ENCODE measurements at places on chromosomes 12 and 14.

- no peak for DNase-seq
Observed at GRCh38 chr12:26241080-26241479, 45.7 kb downstream of the SSPN start.

DNA sequence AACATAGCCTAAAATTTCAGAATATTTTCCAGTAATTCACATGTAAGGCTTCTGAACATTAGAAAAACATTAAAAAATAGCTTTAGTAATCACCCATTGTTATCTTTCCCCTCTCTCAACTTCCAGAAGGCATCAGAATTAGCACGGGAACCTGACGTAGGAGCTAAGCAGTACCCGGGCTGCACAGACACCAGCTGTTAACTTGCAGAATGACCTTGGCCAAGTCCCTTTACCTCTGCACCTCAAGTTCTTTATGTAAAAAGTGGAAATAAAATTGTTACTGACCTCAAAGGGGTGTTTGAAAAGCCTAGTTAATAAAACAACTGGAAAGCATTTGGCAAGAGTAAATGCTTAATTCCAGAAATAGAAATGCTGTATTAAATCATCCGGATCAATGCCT is 7.2 kb downstream of the TPH2 start:
- no peak for DNase-seq

- no peak for DNase-seq
Observed at GRCh38 chr12:130419116-130419515, 81.4 kb downstream of the PIWIL1 start.

DNA sequence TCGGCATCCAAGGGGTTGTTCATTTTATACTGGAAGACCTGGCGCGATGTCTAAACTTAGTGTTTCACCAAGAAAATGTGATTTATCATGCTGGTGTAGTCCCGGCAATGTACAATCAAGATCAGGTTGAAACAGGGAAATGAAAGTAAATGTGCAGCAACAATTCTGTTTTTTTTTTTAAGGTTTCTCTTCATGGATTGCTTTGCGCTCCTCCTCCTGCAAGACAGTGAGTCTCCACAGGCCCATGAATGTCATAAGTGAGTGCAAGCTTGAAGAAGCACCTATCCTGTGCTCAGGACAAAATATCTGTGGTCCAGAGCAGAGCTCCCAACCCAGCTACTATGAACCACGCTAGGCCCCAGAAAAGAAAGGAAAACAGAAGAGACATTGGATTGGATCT is 143.4 kb downstream of the KCNK10 start:
- no peak for DNase-seq

GRCh38 chr12:123056709-123057108 is 76.2 kb downstream of the ARL6IP4 start:
- DNase-seq = no peak

DNA sequence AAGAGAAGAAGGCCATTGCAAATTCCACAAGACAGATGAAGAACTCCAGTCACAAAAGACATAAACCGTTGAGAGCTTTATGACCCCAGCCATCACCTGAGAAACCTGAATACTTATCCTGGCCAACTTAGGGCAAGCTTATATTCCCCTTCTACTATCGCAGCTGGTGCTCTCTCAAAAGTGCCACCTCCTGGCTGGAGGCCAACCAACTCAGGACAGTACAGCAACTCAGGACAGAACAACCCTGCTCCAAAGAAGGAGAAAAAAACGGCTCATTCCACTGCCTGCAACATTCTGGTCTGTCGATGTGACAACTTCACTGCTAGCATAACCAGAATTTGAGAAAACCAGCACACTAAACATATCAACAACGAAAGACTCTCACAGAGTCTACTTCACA is 9.7 kb upstream of the KRT6B start:
- DNase-seq = no peak

DNA sequence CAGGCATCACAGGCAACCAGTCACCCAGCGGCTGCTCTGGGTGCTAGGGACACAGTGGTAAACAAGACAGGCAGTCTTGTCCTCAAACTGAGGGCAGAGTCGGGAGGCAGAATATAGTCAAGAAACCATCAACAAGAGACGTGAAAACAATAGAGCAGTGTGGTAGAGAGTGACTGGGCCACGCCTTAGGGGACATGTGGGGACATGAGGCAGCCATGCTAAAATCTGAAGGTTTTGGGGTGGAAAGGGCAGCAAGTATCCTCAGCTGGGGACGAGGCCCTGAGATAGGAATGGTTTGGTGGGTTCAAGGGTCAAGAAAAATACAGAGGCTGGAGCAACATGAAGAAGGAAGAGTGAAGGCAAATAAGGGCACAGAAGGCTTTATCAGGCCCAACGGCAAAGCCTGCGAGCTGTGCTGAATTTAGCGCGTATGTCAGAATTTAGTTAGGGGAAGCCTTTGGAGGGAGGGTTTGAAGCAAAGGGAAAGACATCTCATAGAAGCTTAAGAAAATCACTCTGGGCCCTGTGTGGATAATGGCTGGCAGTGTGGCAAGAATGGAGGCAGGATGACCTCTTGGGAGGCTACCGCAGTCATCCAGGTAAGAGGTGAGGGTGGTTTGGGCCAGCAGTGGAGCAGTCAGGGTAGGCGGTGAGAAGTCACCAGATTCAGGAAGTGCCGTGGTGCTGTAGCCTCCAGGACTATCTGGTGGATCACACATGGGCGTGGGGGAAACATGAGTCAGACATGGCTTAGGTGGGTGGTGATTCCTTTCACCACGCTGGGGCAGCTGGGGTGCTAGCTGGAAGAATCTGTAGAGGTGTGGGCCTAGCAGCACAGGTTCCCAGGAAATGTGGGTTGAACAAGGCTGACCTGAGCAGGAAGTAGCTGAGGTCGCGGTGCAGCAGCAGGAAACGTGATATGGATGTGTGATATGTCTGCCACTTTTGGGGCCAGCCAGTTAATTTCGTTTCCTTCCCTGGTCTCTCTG is 3.0 kb downstream of the EVL start:
- DNase-seq = peak; percentile 87

- DNase-seq = peak; percentile 17
Observed at GRCh38 chr12:106301611-106302321, 767 bp upstream of the TCP11L2 start.

GRCh38 chr12:93645702-93646101 is 31.5 kb upstream of the CRADD start:
- no peak for DNase-seq

GRCh38 chr14:22737052-22737451 is 29.4 kb upstream of the OXA1L start:
- no peak for DNase-seq

- no peak for DNase-seq
Observed at GRCh38 chr12:125099409-125099782, 34.2 kb downstream of the AACS start.

- no peak for DNase-seq
Observed at GRCh38 chr12:47939009-47939601, 24.3 kb upstream of the TMEM106C start.

DNA sequence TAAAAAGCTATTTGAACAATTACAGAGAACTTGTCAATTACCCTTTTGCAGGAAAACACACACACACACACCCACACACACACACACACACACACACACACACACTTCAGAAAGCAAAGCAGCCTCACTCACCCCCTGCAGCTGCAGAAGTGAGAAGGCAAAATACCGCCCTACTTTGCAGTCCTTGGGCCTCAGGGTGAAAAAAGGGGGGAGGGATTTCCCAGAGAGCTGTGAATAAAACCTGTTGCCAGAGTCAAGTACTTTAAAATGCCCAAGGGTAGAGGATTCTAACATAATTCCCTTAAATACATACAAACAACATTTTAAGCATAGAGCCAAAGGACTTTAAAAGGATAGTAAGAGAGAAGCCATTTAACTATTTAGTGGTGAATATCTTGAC is 285.9 kb downstream of the MDGA2 start:
- no peak for DNase-seq

- no peak for DNase-seq
Observed at GRCh38 chr12:132542661-132543060, 52.7 kb downstream of the FBRSL1 start.

GRCh38 chr12:109378569-109378968 is 30.9 kb downstream of the MYO1H start:
- DNase-seq = no peak

GRCh38 chr14:51180577-51180976 is 59.5 kb upstream of the TMX1 start:
- DNase-seq = no peak

DNA sequence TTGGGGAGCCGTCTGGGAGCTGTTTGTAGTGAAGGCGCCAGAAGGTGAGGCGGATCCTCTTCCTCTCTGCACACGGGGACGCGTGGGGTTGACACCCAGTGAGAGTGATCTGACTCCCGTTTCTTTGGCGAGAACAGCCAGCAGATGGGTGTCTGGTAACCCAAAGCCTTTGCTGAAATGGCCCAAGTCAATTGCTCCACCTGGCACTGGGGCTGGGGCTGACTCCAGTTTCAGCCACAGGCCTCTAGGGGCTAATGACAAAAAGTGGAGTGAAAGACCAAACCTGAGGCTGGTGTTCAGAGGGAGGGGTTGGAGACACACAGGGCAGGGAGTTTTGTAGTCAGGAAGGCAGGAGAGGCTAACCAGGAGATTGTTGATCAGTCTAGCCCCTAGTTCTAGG is 87.0 kb downstream of the FRMD6 start:
- no peak for DNase-seq
